Thyroid gland (tissue), 4 donors: ENCODE measurements at places on chromosomes 6 and 20.

GRCh38 chr6:26501482-26501986 is 1.4 kb downstream of the BTN1A1 start:
- peaks cover 3% of the 10 kb centered on the region for H3K4me1 ChIP-seq
- H3K27me3 ChIP-seq, result no peaks in the 10 kb centered on the region
- H3K36me3 ChIP-seq, result no peaks in the 10 kb centered on the region
- peak overlapping the region; percentile 8 for H3K4me3 ChIP-seq

DNA sequence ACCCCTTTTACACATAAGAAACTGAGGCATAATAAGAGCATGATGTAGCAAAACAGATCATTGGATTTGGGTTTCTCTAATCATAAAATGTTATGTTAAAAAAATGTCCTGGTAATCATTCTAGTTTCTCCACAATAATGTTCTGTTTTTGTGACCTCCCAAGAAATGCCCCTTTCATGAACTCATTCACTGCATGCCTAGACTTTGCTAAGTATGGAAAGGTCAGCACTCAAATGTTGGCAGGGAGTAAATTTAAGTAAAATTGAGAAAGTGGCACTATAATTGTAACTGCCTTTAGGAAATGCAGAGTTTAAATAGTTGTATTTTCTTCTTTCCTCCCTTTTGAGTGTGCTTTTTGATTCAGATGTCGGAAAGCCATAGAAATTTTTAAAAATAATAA is 48.5 kb upstream of the ID4 start:
- no peaks in the 10 kb centered on the region for H3K36me3 ChIP-seq
- H3K27ac ChIP-seq, result no peak overlapping the region
- H3K27me3 ChIP-seq, result no peaks in the 10 kb centered on the region
- DNase-seq, result no peak
- peaks cover 31% of the 10 kb centered on the region for H3K4me1 ChIP-seq

- peak; percentile 23 for DNase-seq
- no peak overlapping the region for H3K27ac ChIP-seq
- peaks cover 20% of the 10 kb centered on the region for H3K4me1 ChIP-seq
- H3K27me3 ChIP-seq, result no peaks in the 10 kb centered on the region
- no peak overlapping the region for H3K4me3 ChIP-seq
Observed at GRCh38 chr20:460707-461106, 1.6 kb downstream of the TBC1D20 start.

DNA sequence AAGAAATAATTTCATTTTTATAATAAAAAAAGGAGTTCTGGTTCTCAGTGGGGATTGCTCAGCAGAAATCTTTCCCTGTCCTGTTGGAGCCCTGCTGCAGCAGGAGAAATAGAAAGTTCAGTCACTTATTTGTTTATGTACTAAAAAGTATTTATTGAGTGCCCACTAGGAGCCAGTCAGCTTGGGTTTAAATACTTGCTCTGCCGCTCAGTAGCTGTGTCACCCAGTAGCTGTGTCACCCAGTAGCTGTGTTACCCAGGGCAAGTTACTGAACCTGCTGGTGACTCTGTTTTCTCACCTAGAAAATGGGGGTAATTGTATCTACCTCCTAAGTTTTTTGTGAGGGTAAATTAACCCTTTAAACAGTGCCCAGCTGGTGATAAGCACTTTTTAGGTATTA is 32.9 kb downstream of the FOXF2 start:
- H3K4me1 ChIP-seq, result no peaks in the 10 kb centered on the region
- no peaks in the 10 kb centered on the region for H3K36me3 ChIP-seq
- no peaks in the 10 kb centered on the region for H3K27me3 ChIP-seq
